Activated CD8-positive, alpha-beta memory T cell treated with anti-CD3 and anti-CD28 coated beads for 36 hours (primary cell): ENCODE measurements at places on chromosomes 6 and 20. TPM values are rescaled to one million over a fixed set of nuclear protein-coding genes. Genes with fewer than 3 reads are reported as not detected.

Gene KCNG1
- 4.0 TPM for total RNA-seq

Gene LEMD2
- total RNA-seq: 48.1 TPM

Gene CALHM4
- total RNA-seq: not detected

Gene PHACTR1
- total RNA-seq: 0.02 TPM

Gene SPAG4
- 4.7 TPM for total RNA-seq

Gene DCDC2
- total RNA-seq: 0.27 TPM

Gene GPR63
- 1.9 TPM for total RNA-seq

Gene PSMA7
- total RNA-seq: 433 TPM

Gene GNAS-AS1
- 1.3 TPM for total RNA-seq

Gene BMP6
- not detected for total RNA-seq

Gene MAP3K5
- total RNA-seq: 11.0 TPM

Gene SOX18
- total RNA-seq: not detected

Gene OSTM1
- total RNA-seq: 18.9 TPM

Gene SPEF1
- 0.10 TPM for total RNA-seq

Gene BPIFA1
- not detected for total RNA-seq

Gene NDUFAF5
- 33.3 TPM for total RNA-seq

Gene ECHDC1
- total RNA-seq: 69.5 TPM

Gene ADGRF5
- total RNA-seq: not detected

Gene TNNC2
- total RNA-seq: not detected

Gene THBS2
- total RNA-seq: not detected

Gene SLC26A8
- not detected for total RNA-seq

Gene CFAP61
- not detected for total RNA-seq

Gene SYCP2
- 4.4 TPM for total RNA-seq

Gene BIRC7
- total RNA-seq: not detected

Gene FAM162B
- total RNA-seq: not detected

Gene ID4
- total RNA-seq: not detected

Gene EYA2
- not detected for total RNA-seq

Gene LST1
- total RNA-seq: 19.2 TPM

Gene PTCRA
- total RNA-seq: not detected

Gene MBOAT1
- 10.8 TPM for total RNA-seq

Gene PCK1
- not detected for total RNA-seq

Gene GATA5
- not detected for total RNA-seq

Gene NRM
- total RNA-seq: 27.1 TPM

Gene WFDC12
- not detected for total RNA-seq

Gene HUS1B
- total RNA-seq: 0.71 TPM

Gene SPATA25
- total RNA-seq: 1.7 TPM

Gene SIRPA
- not detected for total RNA-seq

Gene SEMG1
- not detected for total RNA-seq

Gene SCUBE3
- 0.06 TPM for total RNA-seq

Gene DLL1
- total RNA-seq: 0.25 TPM
